ENCODE measurements at places on chromosomes 3 and 15. TPM values are rescaled to one million over a fixed set of nuclear protein-coding genes. Genes with fewer than 3 reads are reported as not detected.

The IDH3A gene
- total RNA-seq, result 72.5 TPM

The MCF2L2 gene
- total RNA-seq, result under 0.01 TPM

The PIF1 gene
- total RNA-seq, result 1.0 TPM

The DUOX1 gene
- total RNA-seq, result 2.0 TPM

The STARD5 gene
- total RNA-seq, result 2.7 TPM

The TRIP4 gene
- total RNA-seq, result 20.0 TPM

The CLDN16 gene
- total RNA-seq, result not detected

DNA sequence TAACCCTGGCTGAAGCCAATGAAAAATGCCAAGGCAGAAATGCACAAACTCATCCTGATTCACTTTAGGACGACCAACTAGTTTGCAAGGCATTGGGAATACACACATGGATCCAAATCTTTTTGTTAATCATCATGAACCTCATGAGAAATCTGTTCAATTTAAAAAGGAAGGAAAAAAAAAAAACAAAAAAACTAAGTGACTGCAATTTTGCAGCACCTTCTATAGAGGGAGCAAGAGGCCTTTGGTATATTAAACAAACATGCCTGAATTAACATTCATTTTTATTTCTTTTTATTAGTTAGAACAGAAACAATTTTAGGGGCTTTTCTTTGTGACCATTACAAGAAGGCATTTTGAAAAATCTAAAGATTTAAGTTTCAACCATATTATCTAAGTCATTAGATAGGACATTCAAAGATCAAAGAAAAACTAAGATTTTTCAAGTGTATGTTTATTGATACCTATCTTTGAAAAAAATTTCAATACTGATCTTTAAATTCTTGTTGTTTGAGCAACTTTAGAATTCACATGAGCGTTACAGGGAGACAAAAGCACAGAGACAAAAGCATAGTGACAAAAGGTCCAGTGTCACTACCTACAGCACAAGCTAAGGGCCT is 182.4 kb downstream of the CBLB start:
- DNase-seq, result no peak

- DNase-seq, result no peak
Observed at GRCh38 chr15:68305420-68305871, 27.9 kb downstream of the FEM1B start.

DNA sequence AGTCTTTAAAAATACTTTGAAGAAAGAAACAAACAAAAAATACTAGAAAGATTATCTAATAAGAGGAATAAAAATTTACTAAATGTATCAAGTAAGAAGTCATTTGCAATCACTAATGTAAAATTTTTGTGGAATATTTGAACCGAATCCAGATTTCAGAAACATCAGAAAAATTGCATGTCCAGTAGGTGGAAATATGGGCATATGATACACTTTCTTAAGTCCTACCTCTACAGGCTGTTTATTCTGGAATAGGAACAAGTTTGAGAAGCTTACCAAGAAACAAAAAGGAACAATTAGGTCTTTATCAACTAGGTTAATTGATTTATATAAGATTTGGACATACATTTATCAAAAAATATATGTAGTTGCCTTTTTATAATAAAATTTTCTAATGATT is 292.9 kb upstream of the ROBO1 start:
- DNase-seq, result no peak

GRCh38 chr3:61605589-61606175 is 44.3 kb downstream of the PTPRG start:
- DNase-seq, result no peak

GRCh38 chr3:94671078-94671477 is 608.2 kb downstream of the NSUN3 start:
- DNase-seq, result no peak

DNA sequence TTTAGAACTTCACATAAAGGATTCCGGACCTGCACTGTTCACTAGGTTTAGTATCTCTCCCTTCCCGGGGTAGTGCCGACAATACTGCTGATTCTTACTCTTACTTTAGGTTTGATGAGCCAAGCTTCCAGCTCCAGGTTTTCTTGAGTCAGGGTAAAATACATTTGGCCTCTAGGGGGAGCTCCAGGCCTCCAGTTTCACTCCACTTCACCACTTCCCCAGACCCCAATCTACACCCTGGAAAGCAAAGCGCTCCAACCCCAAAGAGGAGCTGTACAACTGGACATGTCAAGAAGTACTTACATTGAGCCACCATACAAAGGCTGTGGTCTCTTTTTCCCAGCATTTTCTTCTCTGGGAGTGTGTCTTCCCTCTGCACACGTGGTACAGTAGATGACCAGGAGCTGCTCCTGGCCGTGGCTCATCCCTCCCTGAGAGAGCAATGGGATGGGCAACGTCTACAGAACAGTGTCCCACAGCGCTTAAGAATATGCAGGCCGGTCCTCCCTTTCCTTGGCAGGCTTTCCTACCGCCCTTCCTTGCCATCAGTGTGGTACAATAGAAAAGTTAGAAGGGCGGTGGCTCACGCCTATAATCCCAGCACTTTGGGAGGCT is 93.9 kb upstream of the CCDC80 start:
- peak; percentile 38 for DNase-seq

DNA sequence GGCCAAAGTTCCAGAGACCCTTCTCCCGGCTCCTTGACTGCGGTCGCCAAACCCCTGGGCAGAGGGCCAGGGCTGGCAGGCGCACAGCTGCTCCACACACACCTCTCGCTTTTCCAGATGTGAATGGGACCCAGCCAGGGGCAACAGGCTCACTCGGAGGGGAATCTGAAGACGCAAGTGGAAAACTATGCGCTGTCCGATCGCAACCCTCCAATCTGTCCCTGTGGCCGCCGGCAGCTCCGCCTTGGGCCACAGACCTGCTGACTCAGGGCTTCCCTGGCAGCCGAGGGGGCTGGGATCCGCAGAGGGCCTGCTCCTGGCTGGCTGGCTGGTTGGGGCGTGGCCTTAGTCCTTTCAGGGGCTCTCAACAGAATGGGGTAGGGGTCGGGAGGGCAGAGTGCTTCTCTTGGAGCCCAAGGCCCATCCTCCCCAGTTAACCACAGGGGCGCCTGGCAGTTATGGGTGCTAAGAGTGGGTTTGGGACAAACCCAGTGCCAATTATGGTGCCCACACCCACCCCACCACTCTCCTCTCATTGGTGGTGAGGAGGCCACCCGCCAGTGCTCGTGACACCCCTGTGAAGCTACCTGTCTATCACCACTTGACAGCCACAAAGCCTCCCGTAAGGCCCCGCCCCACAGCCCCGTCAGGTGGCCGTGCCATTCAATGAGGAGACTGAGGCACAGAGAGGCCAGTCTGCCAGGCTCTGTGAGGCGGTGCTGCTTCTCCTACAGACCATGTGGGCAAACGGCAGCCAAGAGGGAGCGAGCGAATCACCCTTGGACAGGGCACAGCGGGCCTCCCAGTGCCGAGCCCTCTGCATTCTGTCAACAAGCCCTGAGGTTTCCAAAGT is 53.8 kb downstream of the IQSEC1 start:
- no peak for DNase-seq

- DNase-seq, result no peak
Observed at GRCh38 chr3:133944641-133945380, 49.1 kb upstream of the RAB6B start.

- peak; percentile 58 for DNase-seq
Observed at GRCh38 chr3:50189274-50189673, 2.1 kb upstream of the GNAT1 start.

DNA sequence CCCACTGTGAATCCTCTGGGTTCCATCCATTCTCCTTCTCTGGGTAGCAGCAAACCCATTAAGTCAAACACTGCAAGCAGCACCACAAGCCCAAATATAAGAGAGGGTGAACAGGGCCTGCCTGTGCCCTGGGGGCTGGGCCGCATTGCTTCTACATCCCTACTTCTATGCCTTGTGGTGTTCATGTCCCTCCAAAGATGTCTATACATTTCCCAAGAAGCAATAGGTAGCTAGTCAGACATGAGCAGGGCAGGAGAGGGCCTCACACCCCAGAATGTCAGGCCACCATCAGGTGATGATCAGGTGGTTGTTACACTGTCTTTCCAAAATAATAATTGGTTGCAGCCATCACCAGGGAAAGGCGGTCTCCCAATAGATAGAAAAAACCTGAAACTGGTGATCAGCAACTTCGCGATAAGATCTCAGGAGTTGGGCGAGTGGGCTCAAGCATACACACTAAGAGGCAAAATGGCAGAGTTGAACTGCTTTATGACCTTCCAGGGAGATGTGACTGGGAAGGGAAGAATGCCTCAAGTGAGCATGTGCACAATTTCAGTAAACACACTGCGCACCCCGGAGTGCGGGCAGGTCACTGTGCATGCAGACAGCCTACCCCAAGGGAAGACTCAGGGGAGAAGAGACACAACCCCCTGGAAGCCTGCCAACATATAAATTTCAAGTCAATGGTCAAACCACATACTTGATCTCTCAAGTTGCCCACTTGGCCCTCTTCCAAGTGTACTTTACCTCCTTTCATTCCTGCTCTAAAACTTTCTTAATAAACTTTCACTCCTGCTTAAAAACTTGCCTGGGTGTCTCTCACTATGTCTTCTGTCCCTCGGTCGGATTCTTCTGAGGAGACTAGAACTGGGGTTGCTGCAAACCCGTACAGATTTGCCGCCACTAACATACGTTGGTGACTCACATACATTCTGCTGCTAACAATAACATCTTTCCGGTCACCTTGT is 39.9 kb downstream of the KLF15 start:
- DNase-seq, result no peak

- DNase-seq, result no peak
Observed at GRCh38 chr3:109618766-109619378, 281.5 kb upstream of the DPPA4 start.

DNA sequence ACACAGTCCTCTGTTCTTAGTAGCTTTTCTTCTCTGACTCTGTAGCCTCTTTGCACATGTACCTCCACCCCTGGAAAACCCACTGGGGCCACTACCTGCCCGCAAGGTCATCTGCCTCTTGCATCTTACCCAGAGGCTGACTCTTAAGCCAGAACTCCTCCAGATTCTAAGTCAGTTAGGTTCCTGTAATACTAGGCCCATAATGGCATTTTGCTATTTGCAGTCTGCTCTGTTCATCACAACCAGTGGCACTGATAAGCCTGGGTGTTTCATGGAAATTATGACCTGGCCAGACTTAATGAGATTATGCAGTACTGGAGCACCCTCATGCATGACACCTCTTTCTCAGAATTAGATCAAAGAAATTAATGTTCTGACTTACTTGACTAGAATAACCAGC is 31.7 kb upstream of the ATG7 start:
- DNase-seq, result no peak

DNA sequence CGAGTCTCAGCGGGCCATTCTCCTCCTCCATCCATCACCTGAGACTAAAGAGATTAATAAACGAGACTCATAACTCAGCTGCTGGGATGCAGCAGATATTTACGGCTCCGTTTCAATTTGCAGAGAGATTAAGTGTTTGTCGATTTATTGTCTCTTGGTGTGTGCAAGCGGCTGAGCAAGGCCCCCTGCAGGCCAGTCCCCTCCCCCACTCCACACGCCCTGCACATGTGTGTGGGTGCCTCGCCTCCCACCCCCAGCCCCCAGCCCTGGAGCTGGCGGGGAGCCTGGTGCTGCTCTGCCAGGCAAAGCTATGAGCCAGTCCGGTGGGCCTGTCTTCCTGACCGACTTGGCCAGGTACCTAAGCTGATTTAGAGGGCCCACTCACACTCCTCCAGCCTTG is 63.0 kb downstream of the CYP11A1 start:
- no peak for DNase-seq

GRCh38 chr15:88949734-88950400 is 36.7 kb upstream of the MFGE8 start:
- no peak for DNase-seq

- DNase-seq, result no peak
Observed at GRCh38 chr3:178584722-178585380, 48.6 kb downstream of the KCNMB2 start.

DNA sequence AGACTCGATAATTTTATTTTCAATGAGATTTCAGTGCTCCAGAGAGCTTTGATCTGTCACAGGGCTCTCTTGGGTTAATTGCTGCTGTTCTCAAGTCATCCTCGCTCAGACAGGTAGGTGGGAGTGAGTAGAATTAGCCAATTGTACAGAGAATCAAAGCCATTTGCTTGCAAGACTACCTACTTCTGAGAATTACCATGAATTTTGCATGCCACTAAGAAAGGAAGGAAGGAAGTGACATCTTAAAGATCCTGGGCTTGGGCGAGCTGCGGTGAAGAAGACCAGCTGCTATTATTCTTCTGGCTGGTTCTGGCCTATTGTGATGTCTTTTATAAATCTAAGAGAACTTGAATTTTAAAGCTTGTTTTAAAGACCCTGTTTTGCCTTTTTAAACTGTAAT is 154.1 kb upstream of the LPP start:
- no peak for DNase-seq

DNA sequence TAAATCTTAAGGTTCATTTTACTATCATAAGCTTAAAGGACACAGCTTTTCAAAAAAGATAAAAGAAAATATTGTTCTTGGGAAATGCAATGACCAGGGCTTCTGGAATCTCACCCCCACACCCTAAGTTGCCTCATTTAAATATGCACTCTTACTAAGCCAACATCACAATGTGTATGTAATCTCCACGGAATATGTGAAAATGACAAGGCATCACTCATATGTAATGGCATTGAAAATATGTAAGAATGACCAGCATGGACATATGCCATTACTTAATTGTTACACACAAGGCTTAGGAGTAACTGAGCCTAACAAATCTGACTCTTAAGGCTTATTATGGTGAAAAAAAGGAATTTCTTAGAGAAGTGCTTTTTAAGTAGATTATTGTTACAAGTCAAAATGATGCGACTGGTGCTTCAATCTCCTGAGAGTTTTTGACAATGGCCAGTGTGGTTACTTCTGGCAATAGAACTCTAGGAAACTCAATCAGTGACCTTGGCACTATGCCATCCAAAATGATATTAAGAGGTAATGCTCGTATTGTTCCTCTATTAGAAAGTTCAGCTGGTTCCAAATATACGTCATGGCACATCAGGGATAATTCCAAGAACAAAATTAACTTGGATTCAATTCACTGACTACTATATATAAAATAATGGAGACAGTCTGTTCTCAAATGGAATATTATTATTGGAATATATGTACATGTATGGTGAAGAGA is 290.0 kb upstream of the PLSCR5 start:
- DNase-seq, result no peak
